ENCODE measurements at places on chromosomes 3 and 15.

DNA sequence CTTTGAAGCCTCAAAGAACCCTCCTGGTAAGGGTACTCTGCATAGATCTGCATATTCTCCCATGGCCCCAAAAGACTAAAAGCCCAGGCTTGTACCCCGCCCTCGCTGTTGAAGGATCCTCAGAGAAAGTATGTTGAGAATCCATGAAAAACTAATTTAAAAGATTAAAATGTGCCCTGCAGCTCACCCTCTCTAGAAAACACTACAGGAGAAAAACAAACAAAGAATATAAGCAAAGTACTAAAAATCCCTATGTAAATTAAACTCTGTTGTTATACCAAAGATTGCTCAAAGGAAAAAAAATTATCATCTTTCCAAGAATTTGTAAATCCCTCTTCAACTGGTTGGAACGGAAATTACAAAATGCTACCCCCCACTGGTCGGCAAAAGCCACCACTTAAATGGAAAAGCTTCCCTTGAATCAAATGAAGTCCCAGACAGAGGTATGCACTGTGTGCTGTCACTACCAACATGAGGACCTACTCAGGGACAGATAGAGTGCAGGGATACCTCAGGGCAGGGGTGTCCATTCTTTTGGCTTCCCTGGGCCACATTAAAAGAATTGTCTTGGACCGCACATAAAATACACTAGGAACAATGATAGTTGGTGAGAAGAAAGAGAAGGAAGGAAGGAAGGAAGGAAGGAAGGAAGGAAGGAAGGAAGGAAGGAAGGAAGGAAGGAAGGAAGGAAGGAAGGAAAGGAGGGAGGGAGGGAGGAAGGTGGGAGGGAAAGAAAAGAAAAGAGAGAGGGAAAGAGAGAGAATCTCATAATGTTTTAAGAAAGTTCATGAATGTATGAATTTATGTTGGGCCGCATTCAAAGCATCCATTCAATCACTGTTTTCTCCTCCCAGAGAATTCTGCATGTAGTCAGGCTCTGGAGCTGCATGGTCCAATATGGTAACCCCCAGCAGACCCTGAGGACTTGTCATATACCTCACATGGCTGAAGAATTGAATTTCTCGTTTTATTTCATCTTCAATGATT is 88.1 kb downstream of the MAGI1 start:
- DNase-seq, result no peak

DNA sequence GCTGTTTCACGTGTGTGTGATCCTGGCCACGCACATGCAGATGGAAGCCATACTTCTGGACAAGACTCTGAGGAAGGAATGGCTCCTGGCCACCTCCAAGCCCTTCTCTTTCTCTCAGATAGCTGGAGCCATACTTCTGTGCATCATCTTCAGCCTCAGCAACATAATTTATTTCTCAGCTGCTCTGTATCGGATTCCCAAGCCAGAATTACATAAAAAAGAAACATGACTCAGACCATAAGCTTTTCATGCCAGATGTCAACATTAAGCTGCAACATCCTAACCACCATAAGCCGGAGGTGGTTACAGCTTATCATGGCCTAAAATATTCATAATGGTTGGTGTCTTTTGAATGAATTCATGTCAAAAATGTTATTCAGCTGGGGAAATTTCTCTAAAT is 10.6 kb upstream of the KIF23 start:
- DNase-seq, result no peak

DNA sequence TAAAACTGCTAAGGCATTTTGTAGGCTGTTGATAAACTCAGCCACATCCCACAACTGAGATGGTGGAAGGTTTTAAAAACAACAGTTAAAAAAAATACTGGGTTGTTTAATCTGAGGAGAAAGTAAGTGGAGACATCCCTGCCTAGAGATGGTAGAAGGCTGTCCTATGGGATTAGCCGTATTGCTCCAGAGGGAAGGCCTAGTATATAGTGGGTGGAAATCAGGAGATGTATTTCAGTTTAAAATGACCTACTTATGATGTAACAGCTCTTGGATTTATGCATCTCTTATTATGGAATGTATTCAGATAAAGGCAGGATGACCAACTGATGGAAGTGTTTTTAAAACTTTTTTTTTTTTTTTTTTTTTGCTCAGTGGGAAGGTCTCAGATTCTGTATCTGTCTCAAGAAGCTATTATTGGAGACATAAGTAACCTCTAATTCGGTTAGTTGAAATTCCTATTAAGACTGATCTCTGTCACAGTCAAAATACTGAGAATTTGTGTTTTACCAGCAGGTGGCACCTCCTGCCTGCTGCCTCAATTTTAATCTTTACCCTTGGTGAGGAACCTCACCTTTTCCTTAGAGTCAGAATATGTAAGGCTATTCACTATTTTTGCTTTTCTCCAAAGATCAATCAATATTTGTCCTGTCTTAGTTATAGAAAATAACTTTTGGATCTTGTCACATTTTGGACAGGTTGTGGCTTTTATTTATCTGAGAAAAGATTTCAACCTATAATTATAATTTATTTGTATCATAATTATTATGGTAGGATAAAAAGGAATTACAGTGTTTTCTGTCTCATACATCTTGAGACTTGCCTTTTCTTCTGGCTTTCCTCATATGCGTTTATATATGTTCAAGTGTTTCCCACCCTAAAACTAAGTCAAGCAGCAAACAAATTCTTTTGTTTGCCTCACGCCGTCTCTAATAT is 63.0 kb downstream of the VPS8 start:
- DNase-seq, result peak; percentile 17

DNA sequence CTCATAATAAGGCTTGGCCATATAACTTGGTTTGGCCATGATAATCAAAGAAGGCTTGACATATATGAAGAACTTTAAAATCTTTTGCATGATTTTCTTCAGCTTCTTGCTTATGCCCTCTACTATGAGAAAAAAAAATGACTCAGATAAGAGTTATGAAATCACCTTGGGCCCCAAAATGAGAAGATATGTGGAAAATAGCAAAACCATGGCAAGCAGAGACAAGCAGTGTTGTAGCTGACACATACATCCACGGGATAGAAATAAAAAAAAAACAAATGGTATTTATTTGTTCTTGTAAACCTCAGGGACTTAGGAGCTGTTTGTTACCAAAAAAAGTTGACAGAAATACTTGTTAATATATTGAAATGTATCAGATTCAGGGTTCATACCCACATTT is 614.8 kb upstream of the BCHE start:
- DNase-seq, result no peak

DNA sequence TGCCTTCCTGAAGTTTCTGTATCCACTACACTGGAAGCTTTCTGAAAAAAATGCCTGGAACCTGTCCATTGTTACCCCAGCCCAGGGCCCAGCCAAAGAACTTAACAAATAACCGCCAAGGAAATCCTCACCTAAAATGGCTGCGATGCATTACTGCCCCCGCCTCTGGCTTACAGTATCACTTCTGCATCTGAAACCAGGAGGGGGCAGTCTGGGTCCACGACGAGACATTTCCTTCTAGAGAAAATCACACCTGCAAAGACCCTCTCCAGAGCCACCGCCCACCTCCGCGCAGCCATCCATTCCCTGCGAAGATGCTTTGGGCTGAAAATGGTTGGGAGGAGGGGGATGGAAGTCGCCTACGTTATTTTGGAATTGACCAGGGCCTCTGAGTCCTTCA is 22.4 kb upstream of the CELF6 start:
- DNase-seq, result no peak

- DNase-seq, result no peak
Observed at GRCh38 chr3:3619815-3620214, 179.4 kb upstream of the LRRN1 start.

DNA sequence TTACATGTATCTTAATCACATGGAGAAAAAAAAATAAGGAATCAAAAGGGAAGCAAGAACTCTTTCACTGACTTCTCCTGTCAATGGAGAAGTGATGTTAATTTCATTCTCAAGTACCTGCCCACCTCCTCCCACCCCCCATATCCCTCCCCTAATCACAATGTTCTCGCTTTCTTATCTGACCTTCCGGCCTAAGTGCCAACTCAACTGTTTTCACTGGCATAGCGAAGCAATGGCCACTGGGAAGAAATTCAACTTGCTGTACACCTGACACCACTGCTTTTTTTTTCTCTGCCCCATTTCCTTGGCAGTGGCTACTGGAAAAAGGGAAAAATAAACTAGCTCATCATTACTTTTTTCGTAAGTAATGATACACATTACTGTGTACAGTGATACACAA is 3.8 kb downstream of the SGO1 start:
- no peak for DNase-seq

GRCh38 chr3:66500576-66501482 is at the start of gene LRIG1:
Gene LRIG1, minus strand, starts transcription at chr3:66501022. Its CDS starts 615 bp downstream, at chr3:66500407.
- peak; percentile 96 for DNase-seq

GRCh38 chr3:25349828-25350724 is 78.0 kb upstream of the RARB start:
- no peak for DNase-seq

GRCh38 chr3:119582178-119582577 is 2.9 kb downstream of the ADPRH start:
- DNase-seq, result no peak

- no peak for DNase-seq
Observed at GRCh38 chr3:37481982-37482381, 307.6 kb upstream of the LRRFIP2 start.

- DNase-seq, result no peak
Observed at GRCh38 chr15:29933042-29933803, 111.0 kb upstream of the TJP1 start.

DNA sequence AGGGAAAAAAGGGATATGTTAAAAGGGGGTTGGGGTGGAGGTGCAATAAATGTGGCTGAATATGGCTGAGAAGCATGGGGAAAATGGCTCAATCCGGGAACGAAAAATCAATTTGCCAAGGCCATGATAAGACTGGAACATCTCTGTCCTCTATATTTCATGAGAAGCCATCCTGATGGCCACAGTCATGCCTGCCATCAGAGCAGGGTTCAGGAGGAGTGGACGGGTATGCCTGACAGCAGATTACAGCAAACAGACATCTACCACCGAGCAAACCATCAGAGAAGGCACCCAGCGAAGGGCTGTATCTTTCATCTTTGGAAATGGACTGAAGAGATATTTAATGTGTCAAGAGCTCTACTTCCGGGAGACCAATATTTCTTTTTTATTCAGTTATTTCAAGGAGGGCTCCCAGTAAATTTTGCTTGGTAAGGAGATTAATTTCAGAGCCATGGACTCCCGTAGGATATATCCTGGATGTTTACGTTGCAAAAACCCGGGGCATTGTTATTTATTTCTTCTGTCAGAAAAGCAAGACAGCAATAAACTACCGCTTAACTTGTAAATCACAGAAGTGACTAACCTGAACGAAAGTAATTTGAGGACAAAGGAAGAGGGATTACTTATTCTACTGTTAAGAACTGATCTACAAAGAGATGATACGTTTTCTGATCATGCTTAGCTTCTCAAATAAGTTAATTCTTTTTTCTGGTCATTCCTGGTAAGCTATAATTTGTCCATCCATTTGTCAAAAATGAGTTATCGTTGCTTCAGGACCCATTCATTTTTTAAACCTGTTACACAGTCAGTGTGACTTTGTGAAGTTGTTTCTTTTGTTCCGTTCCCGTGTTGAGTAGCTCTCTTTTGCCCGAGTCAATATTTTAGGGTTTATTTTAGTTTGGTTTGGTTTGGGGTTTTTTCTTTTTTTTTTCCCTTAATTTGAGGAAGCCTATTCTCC is 80.6 kb upstream of the CHD2 start:
- peak; percentile 58 for DNase-seq

DNA sequence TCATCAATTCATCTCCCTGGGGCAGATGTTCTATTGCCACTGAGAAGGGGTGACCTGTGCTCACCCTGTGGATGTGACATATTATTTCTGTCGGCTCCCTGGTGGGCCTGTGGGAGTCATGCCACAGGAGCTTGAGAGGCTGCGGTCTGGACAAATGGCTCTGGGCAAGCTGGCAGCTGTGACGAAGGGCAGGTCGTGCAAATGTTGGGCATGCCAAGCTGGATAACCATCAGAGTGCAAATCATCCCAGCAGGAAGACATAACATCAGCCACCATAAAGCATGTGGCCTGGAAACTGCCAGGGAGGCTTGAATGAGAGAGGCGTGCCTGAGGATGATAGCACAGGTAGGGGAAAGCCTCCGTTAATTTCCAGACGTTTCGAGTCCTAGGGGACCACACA is 45.3 kb upstream of the FAM3D start:
- DNase-seq, result no peak
